ENCODE measurements at places on chromosomes 11 and 22.
A peak's percentile ranks its signal among the peaks of the same experiment; 100 is the strongest.

DNA sequence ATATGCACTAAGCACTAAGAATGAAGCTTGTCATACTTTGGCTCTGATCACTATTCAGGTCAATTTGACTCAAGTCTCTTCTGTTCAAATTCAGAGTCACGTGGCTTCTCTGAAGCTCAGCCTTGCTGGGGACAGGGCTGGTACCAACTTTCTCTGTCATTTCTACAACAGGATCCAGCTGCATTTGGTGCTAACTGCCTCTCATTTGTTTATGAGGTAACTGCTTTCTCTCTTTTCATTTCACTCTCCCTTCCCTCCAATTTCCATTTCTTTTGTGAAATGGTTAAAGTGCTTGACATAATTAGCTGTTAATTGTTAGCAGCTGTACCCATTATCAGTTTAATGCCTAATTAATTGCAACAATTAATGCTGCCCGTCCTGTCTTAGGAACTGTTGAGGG, 259.7 kb upstream of the PLET1 start:
- H3K27ac ChIP-seq = no peak overlapping the region
- H3K4me3 ChIP-seq = no peak overlapping the region
- H3K27me3 ChIP-seq = no peaks in the 10 kb centered on the region
- H3K36me3 ChIP-seq = no peaks in the 10 kb centered on the region

GRCh38 chr11:77039491-77040400, 5.5 kb downstream of the B3GNT6 start:
- H3K4me3 ChIP-seq = peak overlapping the region; percentile 41
- peaks cover 8% of the 10 kb centered on the region for H3K27me3 ChIP-seq
- no peaks in the 10 kb centered on the region for H3K36me3 ChIP-seq

DNA sequence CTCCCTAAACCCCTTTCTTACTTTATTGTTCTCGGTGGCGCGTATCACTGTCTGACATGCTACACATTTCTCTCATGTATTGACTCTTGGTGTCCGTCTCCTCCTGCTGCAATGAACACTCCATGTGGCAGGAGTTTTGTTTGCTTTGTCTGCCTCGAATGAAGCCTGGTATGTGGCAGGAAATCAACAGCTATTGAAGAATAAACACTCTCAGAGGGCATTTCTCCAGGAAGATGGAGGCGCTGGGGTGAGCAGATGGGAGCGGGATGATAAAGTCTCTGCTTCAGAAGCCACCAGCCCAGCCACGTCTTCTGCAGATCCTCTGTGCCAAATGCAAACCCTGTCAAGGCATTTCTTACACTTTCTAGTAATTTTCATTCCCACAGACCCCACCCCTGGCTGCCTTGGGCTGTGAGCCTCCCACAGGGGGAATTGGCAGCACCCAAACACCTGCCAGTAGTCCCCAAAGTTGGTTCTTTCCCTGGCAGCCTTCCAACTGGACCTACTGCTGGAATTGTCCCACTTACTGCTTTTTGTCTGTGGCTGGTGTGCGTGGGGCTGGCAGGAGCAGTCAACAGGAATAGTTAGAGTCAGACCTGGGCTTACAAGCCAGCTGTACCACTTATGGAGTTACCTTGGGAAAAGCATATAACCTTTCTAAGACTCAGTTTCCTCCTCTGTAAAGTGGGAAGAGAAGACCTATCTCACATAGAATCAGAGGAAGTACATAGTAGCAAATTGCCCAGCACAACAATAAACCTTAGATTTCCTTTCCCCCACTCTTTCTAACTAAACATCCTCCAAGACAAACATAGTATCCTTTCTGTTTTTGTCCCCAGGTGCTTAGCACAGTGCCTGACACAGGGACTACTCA, 13.3 kb upstream of the IL10RA start:
- H3K27ac ChIP-seq = no peak overlapping the region
- peaks cover 3% of the 10 kb centered on the region for H3K4me1 ChIP-seq
- H3K27me3 ChIP-seq = peaks cover 6% of the 10 kb centered on the region
- H3K36me3 ChIP-seq = no peaks in the 10 kb centered on the region
- H3K4me3 ChIP-seq = no peak overlapping the region

GRCh38 chr11:71451596-71452198, 1.3 kb upstream of the NADSYN1 start:
- no peak overlapping the region for H3K27ac ChIP-seq
- H3K4me1 ChIP-seq = peaks cover 26% of the 10 kb centered on the region
- no peak for DNase-seq
- no peaks in the 10 kb centered on the region for H3K27me3 ChIP-seq
- no peak overlapping the region for H3K4me3 ChIP-seq
- H3K36me3 ChIP-seq = peaks cover 6% of the 10 kb centered on the region
